Head of caudate nucleus (tissue), 42 donors: ENCODE measurements at places on chromosomes 1 and 21.

DNA sequence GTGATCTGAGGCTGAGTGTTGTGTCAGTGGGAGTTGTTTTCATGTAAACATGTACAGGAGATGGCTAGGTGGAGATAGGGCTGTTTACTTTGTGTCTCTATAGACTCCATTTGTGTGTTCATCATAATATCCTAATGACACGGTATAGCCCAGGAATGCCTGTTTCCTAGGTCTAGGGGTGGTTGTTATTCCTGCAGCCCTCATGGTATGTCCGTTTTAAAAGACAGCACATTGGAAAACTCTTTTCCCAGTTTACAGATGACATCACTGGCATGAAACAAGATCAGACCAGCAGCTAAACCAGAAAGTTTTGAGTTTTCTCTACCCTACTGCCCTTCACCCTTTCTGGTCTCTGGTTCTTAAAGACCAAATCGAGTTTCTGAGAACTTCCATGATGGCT is 227.3 kb upstream of the TMEM51 start:
- no peak for DNase-seq

- no peak for DNase-seq
Observed at GRCh38 chr21:41443562-41443961, 17.5 kb downstream of the MX1 start.

DNA sequence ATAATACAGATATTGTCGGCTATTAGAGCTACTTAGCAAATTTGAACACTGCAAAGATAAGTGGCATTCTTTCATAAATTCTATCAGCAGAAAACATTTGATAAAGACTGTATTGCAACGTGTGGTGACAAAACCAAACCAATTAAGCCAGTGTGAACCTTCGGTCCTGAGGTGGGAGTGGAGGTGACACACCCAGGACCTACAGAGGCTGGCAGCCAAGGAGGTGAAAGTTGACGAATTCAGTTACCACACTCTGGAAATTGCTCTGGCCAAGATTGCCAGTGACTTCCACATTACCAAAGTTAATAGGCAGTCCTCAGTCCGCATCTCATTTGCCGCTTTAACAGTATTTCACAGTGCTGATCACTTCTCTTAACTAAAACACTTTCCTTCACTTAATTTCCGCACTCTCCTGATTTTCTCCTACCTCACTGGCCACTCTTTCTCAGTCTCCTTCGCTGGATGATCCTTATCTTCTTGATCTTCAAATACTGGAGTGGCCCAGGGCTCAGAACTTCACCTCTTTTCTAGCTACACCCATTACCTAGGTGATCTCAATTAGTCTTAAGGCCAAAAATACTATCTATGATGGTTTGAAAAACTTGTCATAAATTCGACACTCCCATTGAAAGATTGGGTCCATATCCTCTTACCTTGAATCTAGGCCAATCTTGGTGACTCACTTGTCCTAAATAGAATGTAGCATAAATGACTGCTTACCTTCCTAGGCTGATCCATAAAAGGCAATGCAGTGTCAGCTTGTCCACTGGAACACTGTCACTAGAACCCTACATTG is 5.1 kb upstream of the CDC42BPA start:
- DNase-seq: no peak

- DNase-seq: no peak
Observed at GRCh38 chr1:3038113-3038551, 16.9 kb downstream of the ACTRT2 start.

DNA sequence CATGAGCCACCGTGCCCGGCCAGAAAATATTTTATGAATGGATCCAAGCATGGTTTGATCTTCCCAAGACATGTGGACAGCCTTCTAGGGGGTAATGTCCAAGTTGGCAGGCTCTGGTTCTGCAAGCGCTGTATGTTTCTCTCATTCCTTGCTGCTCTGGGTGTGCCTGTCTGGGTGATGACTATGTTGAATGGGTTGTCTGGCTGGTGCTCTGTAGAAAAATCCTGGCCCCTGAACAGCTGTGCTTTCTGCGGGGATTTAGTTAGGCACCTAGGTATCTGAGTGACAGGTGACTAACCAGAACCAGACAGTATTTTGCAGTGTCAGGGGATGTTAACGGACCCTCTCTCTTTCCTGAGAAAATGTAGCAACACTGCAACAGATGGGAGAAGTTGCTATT is 14.1 kb downstream of the HUNK start:
- DNase-seq: no peak

DNA sequence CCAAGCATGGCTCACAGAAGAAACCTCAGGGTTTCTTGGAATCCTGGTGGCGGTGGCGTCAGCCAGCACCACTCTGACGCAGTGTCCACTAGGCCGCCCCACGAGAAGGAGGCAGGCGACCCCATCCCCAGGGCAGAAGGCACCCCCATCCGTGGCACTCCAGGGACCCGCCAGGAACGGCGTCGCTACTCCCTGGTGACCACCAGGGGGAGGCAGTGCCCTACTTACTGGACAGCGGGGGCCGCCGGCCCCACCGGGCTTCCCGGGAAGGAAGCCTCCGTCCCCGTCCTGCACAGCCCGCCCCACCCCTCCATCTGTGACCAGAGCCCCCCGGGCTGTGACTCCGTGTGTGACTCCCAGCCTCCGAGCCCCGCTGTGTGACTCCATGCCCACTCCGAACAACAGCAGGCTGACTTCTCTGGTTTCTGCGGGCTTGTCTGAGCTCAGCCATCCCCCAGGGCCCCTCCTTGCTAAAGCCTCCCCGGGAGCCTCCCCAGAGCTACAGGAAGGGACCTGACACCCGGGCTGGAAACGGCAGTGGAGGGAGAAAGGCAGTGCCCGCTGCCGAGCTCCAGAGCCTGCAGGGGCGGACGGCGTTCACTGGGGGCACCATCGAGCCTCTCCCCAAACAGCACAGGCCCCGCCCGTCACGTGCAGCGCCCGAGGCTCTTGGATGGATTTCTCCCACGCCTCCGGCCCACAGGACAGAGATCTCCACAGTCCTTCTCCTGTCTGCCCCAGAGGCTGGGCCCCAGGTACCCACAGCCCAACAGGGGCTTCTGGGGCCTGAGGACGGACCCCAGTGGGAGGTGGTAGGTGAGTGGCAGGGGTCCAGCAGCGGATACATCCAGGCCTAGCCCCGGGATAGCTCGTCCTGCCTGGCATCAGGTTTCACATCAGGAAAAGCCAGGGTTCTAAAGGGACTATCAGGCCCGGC is 21.1 kb downstream of the KIF17 start:
- peak; percentile 79 for DNase-seq

- DNase-seq: no peak
Observed at GRCh38 chr1:33930346-33931110, 66.6 kb downstream of the HMGB4 start.

DNA sequence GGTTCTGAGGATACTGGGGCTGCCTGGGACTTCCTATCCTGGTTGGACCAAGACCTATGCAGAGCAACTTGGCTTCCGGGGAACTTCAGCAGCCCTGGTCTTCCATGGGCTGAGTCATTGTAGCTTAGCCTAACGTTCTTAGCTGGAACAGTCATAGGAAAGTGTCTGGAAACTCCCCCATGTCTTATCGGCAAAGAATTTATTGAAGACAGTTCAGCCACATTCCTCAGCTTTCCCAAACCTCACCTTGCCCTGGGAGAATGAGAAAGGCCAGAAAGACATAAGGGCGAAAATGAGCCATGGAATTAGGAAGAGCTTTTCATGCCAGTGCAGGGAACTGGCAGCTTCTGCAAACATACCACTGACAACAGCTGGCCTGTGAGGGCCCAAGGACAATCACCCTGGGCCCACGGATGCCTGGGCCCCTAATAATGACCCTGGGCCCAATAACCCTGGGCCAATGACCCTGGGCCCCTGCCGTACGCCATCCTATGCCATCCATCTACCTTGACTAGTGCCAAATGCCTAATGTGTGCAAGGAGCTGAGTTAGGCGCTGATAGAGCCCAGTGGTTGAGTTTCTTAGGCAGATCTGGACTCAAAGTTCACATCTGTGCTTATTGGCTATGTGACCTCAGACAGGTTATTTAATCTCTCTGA is 114.4 kb upstream of the GADD45A start:
- DNase-seq: no peak

DNA sequence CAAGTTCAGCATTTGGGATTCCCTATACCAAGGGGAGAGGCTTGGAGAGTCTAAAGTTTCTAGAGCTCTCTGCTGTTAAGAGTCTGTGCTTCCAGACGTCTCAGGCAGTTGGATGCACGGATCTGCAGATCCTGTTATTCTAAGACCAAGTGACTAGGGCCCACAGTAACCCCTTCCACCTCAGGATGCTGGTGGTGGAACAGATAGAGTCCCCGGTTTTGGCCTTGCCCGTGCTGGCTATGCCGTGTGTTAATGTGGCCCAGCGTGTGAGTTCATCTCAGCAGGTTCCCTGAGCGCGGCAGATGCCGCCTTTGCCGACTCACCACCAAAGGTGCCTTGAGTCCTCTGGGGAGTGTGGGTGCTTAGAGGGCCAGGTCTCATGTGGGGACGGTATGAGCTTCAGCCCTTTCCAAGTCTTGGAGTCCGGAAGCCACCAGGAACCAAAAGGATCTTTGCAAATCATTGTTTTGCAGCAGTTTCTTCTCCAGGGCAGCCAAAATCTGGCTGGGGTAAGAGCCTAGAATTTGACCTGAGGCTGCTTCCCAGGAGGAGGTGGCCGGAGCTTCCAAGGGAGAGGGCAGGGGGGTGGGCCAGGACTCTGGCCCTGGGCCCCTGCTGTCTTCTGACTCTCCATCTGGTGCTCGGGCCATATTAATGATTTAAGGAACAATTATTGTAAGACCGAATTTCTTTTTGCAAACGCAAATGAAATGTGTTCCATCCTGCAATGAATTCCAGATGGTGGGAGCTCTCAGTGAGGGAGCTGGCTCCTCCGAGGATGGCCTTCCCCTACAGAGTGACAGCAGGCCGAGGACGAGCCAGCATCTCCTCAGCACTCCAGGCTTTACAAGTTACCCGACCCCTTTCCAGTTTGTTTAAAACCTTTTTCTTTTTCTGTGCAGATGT is 205.7 kb downstream of the FOXD2 start:
- DNase-seq: no peak

GRCh38 chr1:70778056-70778762 is 269.4 kb downstream of the PTGER3 start:
- DNase-seq: no peak

GRCh38 chr1:31669786-31670592 is 25.3 kb upstream of the PEF1 start:
- DNase-seq: peak; percentile 76

GRCh38 chr1:176897350-176898236 is 266.9 kb downstream of the ASTN1 start:
- DNase-seq: peak; percentile 76

GRCh38 chr21:17667256-17667655 is 54.6 kb upstream of the BTG3 start:
- DNase-seq: no peak

DNA sequence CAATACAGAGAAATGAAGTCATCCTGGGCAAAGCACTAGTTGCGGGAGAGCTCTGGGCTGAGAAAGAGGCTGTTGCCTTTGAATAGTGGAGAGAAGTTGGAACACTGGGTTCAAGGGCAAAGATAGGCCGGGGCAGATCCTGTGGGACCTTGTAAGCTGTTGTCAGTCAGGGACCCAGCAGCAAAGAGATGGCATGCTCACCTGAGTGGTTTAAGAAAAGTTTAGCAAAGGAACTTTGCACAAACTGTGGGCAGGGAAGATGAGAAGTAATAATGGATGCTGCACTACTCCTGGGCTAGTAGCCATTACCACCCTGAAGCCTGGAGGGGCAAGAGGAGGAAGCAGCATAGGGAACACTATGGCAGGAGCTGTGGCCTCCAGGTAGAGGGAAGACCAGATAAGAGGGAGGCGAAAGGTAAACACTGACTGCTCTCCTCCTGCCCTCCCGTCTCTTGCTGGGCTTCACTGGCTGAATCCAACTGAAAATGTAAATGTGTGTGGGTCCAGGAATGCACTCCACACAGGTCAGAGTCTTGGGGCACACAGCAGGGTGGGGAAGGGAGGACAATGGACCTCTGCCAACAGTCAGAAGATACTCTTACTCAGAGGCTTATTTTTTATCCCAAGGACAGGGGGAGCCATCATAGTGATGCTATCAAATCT is 129.2 kb downstream of the PLPP3 start:
- no peak for DNase-seq

DNA sequence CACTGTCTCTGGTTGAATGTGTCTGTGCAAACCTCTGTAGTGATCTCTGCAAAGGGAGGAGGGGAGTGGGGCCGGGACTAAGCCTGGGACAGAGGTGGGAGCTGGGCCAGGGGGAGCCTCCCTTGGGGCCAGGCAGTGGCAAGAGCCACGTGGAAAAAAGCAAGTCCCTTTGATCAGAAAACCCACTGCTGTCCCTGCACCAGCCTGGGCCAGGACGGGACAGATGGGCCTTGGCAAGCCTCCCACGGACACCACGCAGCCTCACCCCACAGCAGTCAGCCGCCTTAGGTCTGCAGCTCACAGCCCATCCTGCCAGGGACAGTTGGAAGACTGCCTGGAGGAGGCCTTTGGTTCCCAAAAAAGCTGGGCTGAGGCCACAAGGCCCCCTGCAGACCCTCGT is 11.7 kb upstream of the TRAPPC10 start:
- DNase-seq: peak; percentile 88

- DNase-seq: no peak
Observed at GRCh38 chr1:77081834-77082233, 137.4 kb downstream of the PIGK start.

DNA sequence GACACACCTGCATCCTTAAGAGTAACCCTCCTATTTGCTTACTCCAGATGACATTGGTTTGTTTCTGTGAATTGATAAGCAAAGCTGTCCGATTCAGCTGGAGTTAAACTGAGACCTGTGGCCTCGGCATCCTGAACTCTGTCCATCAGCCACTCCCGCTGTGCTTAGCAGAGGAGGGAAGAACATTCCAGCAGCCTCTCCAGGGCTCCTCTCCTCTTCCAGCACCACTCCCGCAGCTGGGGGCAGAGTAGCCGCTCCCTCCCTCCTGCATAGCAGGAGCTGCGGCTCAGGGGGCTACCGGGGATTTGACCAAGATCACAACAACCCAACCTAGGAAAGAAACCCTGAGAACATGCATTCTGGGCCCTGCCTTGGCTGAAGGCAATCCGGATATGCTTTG is 8.8 kb downstream of the LRRC38 start:
- no peak for DNase-seq

DNA sequence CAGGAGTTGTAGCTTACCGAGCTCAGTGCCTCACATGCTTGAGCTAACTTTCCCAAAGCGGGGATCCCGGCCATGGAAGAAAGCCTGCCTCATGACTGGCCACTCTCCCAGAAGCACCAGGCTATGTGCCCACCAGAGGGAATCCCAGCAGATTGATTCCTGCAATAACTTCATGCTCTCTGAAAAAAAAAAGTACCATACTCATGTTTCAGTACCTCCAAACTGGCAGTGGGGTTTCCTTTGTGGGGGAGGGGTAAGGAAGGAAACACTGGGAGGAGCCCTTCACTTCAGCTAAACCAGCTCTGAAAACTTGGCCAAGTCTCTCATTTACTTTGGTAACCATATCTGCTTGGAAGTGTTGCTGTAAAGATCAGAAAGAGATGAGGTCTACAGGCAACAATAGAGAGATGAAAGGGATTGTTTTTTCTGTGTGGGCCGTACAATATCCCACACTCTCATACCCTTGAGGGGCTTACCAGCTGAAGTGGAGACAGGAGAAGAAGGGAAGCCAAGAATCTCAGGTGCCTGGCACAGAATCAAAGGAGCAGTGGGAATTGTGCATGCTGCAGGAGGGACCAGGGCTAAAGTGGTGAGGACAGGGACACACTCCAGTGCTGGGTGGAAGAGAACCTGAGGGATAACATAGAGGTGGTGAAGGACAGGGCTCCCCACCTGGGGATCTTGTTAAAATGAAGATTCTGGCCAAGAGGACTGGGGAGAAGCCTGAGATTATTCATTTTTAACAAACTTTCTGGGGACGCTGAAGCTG is 42.4 kb upstream of the TACSTD2 start:
- no peak for DNase-seq

GRCh38 chr1:63322114-63322943 is at the start of gene FOXD3:
TSS of gene FOXD3 (plus strand) at chr1:63322567. CDS start at chr1:63323059, 492 bp downstream.
- peak; percentile 30 for DNase-seq
